ENCODE measurements at places on chromosomes 7 and 10.
A peak's percentile ranks its signal among the peaks of the same experiment; 100 is the strongest.

GRCh38 chr7:2131341-2131740 lies 101.4 kb downstream of the MAD1L1 start:
- DNase-seq = no peak

DNA sequence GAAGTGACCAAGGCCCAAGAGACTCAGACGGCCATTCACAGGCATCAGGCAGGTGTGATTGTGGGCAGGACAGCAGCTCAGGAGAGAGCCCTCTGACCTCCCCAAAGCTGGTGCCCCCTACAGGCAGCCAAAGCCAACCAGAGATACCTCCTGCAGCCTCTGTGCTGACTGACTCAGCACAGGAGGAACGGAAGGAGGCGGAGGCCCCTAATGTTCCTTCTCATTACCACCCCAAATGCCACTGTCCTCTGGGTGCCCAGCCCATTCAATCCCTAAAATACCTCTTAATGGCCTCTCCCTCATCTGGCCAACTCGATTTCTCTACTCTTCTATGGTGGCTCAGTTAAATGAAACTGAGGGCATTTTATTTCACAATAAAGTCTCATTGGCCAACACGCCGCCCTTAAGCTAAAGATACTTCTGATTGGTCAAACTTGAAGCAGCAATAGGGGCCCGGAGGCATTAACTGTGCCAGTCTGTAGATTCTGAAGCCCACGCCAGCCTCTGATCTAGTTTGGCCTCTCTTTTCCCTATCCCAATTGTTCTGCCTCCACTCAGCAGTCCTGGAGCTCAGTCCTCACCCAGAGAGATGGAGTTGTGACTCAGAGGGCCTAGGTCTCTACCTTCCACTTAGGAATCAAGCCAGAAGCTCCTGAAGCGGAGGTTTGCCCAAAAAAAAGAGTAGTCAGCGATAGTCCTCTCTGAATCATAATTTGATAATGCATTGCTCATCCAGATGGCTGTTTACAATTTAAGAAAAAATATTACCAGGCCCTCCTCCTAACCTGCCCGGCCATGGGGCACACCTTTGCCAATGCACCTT lies 1.2 kb downstream of the CYREN start:
- DNase-seq = peak; percentile 68

GRCh38 chr7:50822110-50822509 lies 39.4 kb upstream of the GRB10 start:
- no peak for DNase-seq

- no peak for DNase-seq
Measured at GRCh38 chr10:20257422-20257821, 441.2 kb downstream of the PLXDC2 start.

DNA sequence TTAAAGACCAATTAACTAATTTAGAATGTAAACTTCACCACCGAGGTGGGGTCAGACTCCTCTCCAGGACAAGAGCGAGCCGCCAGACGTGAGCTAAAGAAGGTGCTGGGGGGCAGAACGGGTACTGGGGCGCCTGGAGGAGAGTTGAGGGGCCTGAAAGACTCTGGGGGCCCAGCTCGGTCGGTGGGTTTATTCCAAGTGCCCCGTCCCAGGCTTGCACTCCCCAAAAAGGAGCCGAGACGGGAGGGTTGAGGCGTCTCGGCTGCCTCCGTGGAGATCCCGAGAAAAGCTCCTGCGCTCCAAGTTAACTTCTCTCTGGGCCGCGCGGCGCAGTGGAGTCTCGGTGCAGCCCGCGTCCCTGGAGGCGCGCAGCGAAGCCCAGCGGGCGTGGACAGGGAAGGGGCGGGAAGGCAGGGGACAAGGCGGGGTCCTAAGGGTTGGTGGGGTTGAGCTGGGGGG lies 553.3 kb downstream of the TFEC start:
- DNase-seq = no peak

DNA sequence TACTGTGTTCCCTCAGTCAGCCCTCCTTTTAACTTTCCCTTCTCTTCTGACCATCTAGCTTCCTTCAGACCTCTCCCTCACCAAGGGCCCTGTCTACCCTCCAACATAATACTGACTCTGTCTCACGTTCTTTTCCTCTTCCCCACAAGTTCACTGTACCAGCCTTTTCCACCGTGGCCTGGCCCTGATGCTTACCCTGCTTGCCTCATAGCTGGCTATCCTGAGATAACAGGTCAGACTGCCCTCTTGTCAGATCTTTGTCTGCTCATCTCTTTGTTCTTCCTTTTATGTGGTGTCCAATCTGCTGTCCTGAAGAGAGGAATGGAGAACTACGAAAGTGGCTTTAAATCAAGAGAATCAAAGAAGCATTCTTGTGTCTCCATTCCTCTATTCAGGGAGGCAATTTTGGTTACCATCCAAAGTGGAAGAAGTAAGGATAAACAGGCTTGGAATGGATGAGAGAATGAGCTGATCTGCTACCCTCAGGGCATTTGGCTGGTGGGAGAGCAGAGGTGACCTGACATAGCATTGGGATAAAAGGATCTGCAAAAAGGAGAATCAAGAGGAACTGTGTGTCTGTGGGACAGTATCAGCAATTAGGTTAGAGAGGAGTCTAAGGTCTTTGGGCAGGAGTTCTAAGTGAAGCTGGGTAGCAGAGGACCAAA lies 8.1 kb downstream of the BTAF1 start:
- no peak for DNase-seq

GRCh38 chr10:6151087-6151977 lies 51.4 kb upstream of the PFKFB3 start:
- no peak for DNase-seq

GRCh38 chr7:1839701-1840100 lies 169.6 kb downstream of the ELFN1 start:
- no peak for DNase-seq

DNA sequence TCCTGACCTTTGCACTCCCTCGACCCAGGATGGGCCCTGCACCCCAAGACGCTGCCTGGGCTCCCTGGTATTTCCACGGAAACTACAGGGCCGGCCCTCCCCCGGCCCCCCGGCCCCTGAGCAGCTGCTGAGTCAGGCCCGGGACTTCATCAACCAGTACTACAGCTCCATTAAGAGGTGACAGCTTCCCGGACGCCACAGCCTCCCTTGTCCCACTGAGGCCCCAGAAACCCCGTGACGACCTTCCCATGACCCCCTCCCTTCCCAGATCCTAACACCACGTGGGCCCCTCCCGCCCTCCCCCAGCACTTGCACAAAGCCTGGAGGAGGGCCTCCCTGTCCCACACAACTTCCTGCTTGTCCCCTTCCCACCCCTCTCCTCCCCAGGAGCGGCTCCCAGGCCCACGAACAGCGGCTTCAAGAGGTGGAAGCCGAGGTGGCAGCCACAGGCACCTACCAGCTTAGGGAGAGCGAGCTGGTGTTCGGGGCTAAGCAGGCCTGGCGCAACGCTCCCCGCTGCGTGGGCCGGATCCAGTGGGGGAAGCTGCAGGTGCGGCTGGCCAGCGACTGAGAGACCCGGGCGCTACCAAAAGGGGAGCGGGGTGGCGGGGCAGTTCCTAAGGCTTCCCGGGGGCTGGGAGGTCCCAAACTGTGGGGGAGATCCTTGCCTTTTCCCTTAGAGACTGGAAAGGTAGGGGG lies 5.7 kb downstream of the NOS3 start:
- DNase-seq = no peak

- no peak for DNase-seq
Measured at GRCh38 chr10:113496111-113497109, 56.4 kb upstream of the HABP2 start.

GRCh38 chr10:69873135-69873639 lies 71.5 kb downstream of the COL13A1 start:
- no peak for DNase-seq

- DNase-seq = no peak
Measured at GRCh38 chr7:43590862-43591557, 8.1 kb downstream of the STK17A start.

DNA sequence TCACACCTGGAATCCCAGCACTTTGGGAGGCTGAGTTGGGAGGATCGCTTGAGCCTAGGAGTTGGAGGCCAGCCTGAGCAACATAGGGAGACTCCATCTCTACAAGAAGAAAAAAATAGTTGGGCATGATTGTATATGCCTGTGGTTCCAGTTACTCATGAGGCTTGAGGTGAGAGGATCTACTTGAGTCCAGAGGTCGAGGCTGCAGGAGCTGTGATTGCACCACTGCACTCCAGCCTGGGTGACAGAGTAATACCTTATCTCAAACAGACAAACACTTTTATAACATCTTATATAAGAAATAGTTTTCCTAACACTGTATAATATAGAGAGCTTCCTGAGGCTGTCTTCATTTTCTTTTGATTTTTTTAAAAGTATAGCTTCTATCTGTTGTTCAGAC lies 448.4 kb upstream of the COBL start:
- no peak for DNase-seq

GRCh38 chr10:99435986-99436638 lies 5.7 kb upstream of the GOT1 start:
- peak; percentile 44 for DNase-seq

DNA sequence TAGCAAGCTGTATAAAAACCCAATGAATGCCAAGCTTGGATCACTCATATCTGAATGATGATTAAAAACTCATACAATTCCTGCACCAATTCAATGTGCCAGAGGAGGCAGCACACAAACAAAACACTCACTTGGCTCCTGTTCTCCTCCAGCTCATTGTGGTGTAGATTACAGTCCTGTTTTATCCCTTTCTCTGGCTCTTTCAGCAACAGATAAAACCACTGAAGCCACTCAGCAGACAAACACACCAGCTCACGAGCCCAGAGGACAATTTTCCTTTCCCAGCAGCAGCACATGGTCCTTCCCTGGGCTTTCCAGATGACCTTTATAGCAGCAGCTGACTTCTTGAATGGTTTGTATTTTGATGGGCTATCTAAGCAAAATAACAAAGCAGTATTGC lies 107.3 kb upstream of the STARD3NL start:
- peak; percentile 6 for DNase-seq

DNA sequence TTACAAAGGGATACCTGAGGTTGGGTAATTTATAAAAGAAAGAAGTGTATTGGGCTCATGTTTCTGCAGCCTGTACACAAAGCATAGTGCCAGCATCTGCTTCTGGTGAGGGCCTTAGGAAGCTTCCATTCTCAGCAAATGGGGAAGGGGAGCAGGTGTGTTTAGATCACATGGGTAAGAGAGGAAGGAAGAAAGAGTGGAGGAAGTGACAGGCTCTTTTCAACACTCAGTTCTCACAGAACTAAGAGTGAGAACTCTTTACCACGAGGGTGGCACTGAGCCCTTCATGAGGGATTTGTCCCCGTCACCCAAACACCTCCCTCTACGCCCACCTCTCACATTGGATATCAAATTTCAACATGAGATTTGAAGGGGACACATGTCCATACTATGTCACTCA lies 506 bp upstream of the FAM170B start:
- DNase-seq = no peak

DNA sequence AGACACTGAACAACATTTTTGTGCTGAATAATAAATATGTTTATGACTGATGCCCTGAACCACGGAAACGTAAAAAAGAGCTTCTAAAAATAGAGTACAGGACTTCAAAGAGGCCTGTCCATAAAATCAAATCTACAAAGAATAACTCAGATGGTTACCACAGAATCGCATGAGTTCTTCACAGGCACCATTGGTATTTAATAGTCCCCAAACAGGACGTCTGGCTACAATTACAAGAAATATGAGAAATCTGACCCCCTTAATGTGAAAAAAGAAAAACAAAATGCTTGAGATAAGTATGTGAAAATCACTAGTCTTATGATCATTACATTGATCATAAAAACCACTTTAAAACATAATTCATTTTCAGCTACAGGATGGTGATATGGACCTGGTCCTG lies 20.8 kb downstream of the CYTH3 start:
- DNase-seq = no peak

- no peak for DNase-seq
Measured at GRCh38 chr10:97919012-97919411, 69.4 kb downstream of the GOLGA7B start.

DNA sequence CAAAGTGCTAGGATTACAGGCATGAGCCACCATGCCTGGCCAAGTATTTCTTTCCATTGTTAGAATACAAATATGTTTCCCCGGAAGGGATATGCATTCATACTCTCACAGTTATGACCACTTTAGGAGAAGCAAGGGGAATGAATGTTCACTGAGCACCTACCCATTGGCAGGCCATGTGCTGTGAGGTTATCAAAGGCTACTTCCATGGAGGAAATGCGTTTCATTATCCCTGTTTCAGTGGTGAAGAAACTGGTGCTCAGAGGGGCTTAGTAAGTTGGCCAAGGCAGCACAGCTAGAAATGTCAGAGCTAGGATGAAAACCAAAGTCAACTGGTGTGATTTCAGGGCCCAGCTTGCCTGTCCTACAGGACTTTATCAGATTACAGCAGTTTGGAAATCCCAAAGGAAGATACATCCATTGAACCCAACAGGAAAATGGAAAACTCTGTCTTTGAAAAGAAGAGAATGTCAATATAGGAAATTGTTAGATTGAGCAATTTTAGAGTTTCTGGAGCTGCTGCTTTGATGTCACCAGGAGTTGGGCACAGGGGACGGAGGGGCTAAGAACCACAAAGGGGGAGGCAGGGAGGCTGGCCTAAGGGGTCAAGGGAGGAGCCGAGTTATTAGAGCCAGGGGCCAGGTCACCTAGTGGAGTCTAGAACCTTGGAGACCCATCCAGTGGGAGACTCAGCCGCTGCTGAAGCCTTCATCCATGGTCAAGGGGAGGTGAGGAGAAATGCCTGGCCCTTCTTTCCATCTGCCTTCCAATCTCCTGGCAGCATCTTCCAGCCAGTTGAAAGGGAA lies 319.8 kb downstream of the FRMD4A start:
- no peak for DNase-seq

DNA sequence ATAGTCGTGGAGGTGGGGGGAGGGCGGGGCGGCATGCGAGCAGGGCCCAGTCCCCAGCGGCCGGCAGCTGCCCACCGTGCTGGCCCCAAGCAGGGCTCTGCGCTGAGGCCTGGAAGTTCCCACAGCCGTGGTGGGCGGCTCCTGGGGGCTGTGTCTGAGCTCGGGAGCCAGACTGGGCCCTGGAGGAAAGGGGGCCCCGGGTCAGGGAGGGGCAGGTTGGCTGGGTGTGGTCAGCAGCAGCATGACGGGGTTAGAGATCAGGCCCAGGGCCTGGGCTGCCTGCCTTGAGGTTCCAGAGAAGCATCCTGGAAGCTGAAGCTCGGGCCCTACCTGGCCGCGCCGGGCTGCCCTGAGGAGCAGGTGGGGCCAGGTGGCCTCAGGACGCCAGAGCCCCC lies 22.1 kb downstream of the GET4 start:
- no peak for DNase-seq

DNA sequence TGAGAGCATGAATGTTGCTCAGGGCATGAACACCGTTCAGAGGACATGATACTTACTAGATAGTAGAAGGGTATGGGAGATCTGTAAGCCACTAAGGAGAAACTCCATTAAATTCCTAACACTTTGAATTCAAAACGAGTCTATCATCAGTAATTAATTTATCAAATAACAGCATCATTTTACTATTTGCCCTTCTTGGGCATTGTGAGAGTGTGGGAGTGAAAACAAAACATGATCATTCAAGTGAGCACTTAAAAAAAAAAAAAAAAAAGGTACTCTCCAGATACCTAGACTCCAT lies 20.5 kb upstream of the ASB15 start:
- no peak for DNase-seq

DNA sequence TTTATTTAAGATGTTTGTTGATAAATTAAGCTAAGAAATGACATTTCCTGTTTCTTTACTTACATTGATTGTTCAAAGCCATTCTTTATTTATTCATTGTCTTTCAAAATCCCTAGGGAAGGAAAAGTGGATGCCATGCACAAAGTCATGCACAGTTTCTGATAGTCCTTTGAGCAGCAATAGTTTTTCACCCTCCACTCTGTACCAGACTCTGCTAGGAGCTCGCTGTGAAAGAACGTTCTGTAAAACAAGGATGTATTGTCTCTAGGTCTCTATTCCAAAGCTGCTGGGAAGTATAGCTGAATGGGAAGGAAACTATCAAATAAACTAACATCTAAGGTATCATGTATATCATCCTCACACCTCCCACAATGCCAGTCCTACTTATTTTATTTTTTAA lies 7.8 kb upstream of the NOC3L start:
- no peak for DNase-seq
